ENCODE measurements at places on chromosomes 1 and 21.

GRCh38 chr1:170307426-170307825 is 161.7 kb downstream of the NTMT2 start:
- DNase-seq = peak; percentile 69

DNA sequence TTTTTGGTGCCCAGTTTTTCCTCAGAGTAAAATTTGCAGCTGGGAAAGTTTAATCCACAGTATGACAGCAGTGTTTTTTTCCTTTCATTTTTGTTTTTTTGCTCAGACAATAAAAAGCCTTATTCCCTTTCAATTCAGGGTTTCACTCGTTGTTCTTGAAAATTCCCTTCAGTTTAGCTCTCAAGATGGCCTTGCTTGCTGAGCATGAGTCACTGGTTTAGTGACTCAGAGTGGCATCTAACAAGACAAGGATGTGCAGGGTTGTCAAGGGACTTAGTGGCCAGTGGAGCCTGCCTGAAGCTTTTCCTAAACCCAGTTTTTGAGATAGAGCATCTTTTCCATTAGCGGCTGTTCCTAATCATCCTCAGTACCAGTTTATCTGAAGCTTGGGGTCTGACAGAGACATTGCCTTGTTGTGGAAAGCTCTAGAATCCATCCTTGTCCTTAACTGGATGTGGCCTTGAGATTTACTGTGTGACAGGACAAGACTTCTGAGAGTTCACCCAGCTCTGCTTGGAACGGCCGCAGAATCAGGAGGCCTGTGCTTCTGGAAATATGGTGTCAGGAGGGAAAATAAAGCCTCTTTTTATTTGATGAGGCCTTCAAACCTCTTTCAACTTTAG is 48.4 kb upstream of the DNAJC6 start:
- DNase-seq = peak; percentile 60

DNA sequence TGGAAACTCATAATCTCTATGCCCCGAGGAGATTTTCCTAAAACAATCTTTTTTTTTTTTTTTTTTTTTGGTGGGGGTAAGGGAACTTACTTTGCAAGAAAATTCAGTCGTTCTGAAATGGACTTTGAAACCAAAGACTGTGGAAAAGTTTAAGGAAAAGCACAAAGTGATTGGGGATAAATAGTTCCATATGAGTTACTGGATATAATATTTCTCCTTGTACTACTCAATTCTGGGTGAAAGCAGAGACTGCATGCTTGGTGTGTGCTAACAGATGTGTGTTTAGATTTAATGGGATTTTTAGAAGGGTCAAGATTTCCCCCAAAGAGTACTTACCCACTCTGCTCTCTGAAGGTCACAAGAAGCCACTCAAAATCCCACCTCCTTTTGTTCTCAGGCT is 204.9 kb upstream of the USP24 start:
- peak; percentile 26 for DNase-seq

DNA sequence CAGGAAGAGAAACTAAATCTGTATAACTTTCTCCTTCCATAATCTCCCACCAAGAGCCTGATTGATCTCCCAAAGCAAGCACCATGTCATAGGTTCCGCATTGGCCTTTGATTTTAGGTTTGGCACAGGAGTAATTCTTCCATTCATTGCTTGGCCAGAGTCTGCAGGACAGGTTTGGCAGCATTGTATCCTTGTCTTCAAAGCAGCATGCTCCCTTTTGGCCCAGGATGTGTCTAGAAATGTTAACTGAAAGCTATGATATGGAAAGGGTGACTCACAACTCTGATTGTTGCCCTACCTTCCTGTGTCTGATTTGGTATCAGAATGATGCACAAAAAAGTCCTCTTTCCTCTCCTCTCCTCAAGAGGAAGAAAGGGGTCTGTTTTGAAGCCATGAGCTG is 824.3 kb upstream of the PRMT6 start:
- DNase-seq = peak; percentile 12

- peak; percentile 7 for DNase-seq
These were observed 36.4 kb upstream of the BCL9 start for GRCh38 chr1:147504801-147505311.

DNA sequence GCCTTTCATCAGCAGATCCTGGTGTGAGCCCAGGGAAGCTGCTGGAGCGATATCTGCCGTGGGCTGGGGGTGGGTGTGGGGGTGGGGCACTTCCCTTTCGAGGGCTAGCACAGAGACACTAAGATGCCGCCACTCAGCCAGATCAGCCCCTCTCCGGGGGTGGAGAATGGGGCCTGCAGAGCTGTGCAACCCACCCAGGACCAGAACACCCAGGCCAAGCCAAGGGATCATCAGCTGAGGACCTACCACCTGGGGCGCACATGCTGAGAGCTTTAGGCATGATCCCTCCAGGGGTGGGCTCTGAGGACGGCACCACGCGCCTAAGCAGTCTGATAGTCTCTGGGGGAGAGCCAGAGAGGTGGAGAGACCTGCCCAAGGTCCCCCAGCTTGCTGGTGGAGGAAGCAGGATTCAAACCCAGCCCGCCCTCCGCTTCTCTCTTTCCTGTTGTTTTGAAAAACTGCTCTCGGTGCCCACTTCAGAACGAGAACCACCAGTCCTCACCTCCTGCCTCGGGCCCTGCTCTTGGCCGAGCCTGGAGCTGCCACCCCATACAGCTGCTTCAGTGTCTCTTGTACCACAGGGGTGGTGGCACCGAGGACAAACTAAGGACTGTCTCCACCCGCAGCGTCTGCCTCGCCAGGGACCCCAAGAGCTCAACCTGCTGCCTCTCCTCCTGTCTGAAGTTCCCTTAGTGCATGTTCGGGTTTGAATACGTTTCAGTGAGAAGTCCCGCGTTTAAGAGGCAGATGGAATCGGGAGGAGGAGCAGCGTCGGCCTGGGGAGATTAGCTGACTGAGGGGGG is 39.7 kb upstream of the RUNX3 start:
- DNase-seq = no peak

- no peak for DNase-seq
These were observed 95.3 kb upstream of the DPH5 start for GRCh38 chr1:101120868-101121267.

- no peak for DNase-seq
These were observed 53.0 kb downstream of the VANGL1 start for GRCh38 chr1:115694805-115695204.

- no peak for DNase-seq
These were observed 1.1 kb upstream of the OR14I1 start for GRCh38 chr1:248703674-248704073.

GRCh38 chr1:44698138-44698537 is 23.6 kb downstream of the ARMH1 start:
- DNase-seq = no peak

GRCh38 chr1:172895050-172895460 is 155.7 kb downstream of the TNFSF18 start:
- DNase-seq = no peak

DNA sequence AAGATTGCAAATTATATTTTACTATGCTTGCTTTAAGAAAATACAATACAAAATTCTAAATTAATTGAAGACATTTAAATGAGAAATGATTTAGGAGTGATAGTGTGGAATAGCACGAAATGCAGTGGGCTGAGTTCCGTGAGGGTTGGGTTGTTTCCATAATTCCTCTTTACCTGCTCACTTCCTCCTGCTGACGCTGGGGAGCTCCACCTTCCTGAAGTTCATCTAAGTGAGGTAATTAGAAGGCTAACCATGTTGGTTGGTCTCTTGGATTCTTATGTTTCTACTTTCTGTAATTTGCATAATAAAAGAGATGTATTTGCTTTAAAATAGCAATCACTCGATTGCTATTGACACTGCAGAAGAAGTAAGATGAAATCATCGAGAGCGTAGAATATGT is 4.7 kb downstream of the OR14I1 start:
- no peak for DNase-seq

DNA sequence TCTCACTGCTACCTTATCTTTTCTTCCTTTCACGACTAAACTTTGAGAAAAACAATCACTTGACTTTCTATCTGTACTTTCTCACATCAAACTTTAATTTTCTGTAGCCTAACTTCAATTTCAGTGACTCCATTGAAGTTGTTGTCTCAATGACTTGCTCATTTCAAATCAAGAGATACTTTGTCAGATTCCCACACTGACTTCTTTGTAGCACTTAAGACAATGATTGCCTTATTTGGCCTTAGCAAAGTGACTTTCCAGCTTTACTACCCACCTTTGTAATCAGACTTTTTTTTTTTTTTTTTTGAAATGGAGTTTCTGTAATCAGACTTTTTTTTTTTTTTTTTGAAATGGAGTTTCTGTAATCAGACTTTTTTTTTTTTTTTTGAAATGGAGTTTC is 37.0 kb downstream of the AGO4 start:
- DNase-seq = no peak

GRCh38 chr1:1510912-1511532 is 940 bp upstream of the ATAD3A start:
- peak; percentile 13 for DNase-seq

GRCh38 chr1:190172651-190173430 is 304.8 kb downstream of the BRINP3 start:
- DNase-seq = peak; percentile 62

DNA sequence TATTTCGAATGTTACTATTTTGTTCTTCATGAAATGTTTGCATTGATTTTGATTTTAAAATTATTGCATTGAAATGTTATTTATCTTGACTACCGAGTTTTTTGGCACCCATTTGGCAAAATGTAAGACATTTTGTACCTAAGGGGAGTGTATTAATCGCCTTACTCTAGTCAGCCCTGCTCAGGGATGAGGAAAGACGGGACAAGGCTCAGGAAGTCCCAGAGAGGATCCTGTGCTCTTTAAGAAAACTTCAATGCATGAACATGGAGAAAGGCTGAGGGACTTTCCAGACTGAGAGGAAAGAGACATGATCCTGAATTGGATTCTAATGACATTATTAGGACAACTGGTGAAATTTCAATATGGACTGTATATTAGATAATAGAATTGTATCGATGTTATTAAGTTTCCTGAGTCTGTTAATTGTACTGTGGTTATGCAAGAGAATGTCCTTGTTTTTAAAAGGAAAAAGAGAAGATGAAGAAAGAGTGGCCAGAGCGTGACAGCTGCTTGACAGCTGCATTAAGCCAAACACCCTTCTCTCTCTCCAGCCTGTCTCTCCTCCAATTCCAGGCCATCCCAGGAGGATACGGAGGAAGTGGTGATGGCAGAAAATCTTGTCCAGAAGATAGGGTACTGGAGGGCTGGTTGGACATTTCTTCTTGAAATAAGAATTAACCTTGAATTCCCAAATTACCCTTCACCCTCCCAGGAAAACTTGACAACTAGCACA is 66.0 kb downstream of the PLEKHA6 start:
- peak; percentile 58 for DNase-seq

- DNase-seq = no peak
These were observed 168.8 kb downstream of the GRIK3 start for GRCh38 chr1:36865602-36865900.

DNA sequence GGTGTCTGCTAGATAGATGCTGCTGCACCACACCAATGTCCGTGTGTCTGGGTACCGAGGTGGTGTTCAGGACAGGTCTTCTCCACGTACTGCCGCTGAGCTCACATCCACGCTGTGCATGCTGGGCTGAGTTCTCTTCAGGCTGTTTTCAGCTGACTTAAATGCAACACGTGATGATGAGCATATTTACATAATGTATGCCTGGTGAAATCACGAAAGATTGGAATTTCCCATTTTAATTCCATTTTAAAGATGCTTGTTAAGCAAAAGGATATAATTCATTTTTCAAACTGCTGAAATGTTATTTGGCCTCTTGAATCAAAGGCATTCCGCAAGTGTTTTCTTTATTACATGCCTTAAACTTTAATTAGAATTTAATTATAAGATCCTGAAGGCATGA is 107.9 kb downstream of the FGGY start:
- peak; percentile 38 for DNase-seq

GRCh38 chr1:203907901-203908300 is 46.5 kb downstream of the SNRPE start:
- DNase-seq = no peak

All from fibroblast of upper back skin (primary cell).